Right renal pelvis (tissue), 4 donors: ENCODE measurements at places on chromosomes 2 and 18.

- DNase-seq, result peak; percentile 14
Measured at GRCh38 chr2:164495491-164496223, 125.6 kb downstream of the GRB14 start.

GRCh38 chr18:80075940-80076339 lies 33.1 kb upstream of the ADNP2 start:
- no peak for DNase-seq

GRCh38 chr2:200765139-200765951 lies 46.4 kb upstream of the BZW1 start:
- no peak for DNase-seq

GRCh38 chr18:8081872-8082553 lies 514.9 kb downstream of the PTPRM start:
- DNase-seq, result no peak

- no peak for DNase-seq
Measured at GRCh38 chr2:112915300-112916144, 4.6 kb downstream of the IL37 start.

DNA sequence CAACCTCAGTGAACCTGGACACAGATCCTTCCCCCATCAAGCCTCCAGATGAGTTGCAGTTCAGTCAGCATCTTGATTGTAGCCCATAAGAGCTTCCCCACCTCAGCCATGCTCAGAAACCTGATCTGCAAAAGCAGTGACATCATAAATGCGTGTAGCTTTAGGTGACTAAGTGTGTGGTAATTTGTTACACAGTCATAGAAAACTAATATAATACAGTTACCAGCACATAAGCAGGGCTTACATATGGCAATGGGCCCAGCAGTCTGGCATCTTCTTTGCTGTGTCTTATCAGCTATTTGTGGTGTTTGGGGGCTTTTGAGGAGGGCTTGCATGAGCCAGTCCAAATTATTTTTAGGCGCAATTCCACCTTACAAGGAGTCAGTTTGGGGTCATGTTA lies 807.0 kb downstream of the SLC4A3 start:
- no peak for DNase-seq

- DNase-seq, result no peak
Measured at GRCh38 chr2:132951008-132951714, 281.2 kb upstream of the LYPD1 start.

DNA sequence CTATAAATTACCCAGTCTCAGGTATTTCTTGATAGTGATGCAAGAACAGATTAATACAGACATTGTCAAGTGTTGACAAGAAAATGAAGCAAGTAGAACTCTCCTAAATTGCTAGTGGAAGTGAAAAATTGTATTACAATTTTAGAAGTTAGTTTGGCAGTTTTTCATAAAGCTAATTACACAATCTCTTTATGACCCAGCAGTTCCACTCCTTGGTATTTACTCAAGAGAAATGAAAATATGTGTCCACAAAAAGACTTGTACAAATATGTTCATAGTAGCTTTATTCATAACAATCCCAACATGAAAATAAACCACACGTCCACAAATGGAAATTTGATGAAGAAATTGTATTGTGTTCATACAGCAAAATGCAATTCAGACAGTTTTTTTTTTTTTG lies 49.4 kb downstream of the PDE1A start:
- DNase-seq, result no peak

- DNase-seq, result no peak
Measured at GRCh38 chr18:2654169-2654927, 1.2 kb upstream of the SMCHD1 start.

DNA sequence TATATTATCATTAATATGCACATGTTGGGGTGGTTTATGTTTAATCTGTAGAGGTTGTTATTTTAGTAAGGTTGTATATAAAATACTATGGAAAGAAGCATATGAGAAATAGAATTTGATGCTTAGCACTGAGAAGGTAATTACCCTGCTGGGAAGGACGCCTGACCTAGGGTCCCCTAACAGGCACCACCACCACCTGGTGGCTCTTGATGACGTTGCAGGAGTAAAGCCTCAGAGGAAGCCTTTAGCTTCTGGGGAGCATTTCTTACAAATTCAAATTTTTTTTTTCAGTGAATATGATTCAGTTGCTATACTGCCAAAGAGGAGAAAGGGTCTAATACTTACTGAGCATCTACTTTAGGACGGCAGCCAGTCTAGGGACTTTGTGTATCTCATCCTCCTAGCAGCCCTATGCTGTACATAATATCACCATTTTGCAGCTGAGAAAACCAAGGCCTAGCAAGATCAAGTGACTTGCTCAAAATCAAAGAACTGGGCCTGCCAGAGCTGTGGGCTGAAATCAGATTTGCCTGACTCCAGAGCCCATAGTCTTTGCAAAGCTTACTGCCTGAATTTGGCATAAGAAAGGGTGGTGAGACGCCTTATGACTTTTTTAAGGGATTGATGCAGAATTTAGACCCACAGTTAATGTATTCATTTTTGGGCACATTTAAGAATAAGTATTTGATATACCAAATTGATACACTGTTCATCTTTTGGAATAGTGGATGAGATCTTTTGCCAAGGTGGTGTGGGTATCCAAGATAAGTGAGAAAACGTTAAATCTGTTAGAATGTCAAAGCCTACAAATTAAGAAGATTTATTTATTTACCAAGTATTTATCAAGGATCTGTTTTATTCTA lies 78.8 kb upstream of the GAREM1 start:
- peak; percentile 21 for DNase-seq

DNA sequence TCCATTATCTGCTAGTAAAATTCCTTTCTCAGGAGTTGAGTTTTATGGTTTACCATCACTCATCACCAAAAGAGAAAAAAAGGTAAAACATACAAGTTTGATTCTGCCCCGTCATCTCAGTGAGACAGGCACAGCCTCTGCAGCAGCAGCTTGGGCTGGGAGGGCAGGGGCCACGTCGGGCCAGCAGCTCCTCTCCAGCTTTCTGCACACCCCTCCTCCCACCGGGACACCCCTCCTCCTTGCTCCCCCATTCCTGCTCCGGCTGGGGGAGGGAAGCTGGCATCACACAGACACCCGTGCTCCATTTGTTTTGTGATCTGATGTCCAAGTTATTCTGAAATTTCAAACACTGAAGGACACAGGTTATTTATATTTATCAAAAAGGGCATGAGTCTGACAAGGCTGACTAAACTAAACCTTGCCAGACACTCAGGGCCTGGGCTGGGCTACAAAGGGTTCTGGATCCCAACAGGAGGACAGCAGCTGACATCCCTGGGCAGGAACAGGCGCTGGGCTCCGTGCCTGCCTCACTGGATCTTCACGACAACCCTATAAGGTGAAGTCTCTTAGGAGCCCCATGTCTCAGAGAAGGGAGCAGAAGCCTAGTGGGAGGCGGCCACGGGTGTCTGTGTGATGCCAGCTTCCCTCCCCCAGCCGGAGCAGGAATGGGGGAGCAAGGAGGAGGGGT lies 71.4 kb downstream of the HDAC4 start:
- no peak for DNase-seq

DNA sequence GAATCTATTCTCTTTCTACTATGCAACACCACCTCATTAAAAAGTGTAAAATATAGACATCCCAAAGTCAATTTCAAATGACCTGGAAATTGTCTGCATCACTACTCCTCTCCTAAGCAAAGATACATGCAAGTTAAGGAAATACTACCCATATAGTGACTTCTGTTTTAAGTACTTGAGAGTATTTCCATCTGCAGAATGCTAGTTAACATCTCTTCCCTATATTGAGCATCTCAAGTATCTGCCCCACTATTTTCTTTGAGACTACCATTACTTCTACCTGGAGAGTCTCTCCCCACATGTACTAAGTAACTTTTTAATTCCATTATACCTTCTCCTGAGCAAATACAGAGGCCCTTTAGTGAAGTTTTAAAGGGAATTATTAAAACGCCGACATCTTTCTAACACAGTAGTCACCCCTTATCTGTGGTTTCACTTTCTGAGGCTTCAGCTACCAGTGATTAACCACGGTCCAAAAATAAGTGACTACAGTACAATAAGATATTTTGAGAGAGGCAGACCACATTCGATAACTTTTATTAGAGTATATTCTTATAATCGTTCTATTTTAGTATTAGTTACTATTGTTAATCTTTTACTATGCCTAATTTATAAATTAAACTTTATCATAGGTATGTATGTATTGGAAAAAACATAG lies 21.8 kb downstream of the CWC22 start:
- DNase-seq, result no peak

DNA sequence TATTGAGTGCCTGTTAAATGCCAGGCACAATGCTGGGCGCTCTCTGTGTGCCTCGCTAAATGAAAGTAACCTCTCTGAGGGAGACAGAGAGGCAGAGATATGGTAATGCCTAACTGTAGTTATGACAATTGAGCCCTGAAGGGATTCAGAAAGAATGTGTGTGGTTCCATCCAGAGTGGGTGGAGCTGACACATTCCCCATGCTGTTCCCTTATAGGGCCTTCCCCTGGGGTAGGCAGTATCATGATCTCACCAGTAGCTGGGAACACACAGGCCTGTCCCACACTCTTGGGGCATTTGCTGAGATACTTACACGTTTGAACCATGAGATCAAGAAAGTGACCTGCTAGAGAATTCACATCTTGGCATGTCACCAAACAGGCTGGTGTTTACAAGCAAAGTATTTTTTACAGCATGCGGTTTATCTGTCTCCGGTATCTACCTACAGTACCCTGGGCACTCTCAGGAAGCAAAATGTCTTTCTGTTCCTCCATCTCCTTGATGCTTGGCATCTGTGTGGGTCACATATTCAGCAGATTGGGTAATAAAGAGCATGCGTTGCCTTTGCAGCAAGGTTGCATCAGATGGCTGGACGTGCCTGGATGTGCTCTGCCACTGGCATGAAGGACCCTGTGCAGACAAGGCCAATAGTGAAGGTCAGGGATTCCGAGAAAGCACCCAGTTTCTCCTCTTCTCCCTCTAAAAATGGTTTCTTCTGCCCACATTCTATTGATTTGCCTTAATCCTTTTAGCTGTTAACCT lies 9.4 kb downstream of the CTIF start:
- no peak for DNase-seq

DNA sequence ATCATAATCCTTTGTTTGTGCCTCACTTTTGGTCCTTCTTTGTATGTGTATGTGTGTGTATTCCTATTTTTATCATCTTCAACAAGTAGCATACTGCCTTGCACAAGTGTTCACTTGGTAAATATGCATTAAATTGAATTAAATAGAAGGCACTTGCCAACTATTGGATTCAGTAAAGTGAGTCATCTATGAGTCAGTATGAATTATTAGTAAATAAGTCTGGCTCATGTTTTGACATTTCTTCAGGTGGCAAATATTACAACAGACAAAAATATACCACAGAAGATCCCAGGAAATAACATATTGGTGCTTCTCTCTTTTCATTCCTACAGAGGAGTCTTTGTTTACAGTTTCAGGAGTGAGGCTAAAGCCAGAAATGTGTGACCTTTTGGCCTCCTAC lies 84.1 kb downstream of the CDK15 start:
- no peak for DNase-seq

DNA sequence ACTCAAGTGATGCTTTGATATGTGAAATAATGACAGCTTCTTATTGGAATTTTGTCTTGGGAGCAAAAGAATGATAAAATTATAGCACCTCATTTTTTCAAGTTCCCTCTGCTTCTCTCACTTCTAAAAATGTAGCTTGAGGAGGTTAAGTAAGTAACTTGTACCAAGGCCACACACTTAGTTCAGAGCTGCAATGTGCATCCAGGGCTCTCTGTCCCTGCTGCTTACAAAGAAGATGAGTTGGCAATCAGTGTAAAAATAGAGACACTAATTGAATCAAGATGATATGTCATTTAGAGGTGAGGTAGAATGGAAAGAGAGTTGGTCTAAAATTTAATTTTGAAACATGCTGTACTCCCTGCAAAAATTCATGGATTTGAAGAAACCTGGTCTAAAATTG lies 312.0 kb upstream of the TNP1 start:
- DNase-seq, result no peak

DNA sequence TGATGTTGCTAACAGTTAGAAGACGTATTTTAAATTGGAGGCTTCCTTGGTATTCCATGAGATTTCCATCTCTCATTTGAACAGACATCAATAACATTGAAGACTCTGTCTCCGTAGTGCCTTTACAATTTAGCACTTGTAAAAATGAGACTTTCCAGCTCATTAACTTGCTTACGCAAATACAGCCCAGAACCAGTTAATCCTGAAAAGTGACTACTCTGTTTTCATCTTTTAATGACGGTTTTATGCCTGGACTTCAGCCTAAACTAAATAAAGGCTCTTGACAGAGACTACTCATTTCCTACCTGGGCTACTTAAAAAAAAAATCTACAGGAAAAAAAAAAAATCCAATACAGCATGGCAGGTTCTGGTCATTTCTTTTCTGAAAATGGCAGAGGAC lies 148.6 kb downstream of the LRATD1 start:
- no peak for DNase-seq

GRCh38 chr18:74333091-74333490 lies 17.5 kb downstream of the C18orf63 start:
- no peak for DNase-seq

DNA sequence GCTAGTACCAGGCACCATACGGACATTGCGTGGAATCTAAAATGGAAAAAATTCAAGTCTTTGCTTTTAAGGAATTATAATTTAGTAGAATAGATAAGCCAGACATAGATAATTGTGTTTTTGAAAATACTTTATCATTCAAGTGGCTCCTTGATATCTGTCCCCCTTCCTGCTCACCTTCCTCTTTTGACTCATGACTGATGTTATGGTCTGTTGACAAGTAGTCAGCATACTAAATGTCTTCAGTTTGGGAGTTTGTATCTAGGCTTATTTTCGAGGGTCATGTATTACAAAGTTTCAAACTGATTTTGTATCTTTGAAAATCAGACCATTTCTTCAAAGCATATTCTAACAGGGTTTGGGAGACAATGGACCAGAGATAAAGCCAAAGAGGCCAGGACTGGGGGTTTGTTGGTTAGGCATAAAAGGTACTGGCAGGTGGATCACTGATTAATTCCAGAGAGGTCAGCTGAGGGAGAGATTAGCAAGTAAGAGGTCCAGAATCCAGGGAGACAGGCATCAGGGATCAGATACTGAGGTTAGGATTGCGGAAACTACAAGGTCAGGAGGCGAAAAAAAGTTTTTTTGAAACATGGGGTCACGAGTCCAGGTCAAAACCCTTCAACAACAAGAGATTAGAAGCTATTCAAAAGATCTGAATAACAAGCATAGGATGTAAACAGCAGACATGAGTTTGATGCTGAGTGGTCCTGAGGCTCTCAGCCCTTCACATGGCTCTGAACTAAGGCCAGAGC lies 31.5 kb upstream of the KLHL14 start:
- no peak for DNase-seq

GRCh38 chr18:55227771-55228170 lies 268.5 kb upstream of the CCDC68 start:
- no peak for DNase-seq

- DNase-seq, result no peak
Measured at GRCh38 chr2:98914713-98915580, 21.1 kb downstream of the CRACDL start.
